Right atrium auricular region (tissue), 2 donors: ENCODE measurements at places on chromosomes 3 and 15. TPM values are rescaled to one million over a fixed set of nuclear protein-coding genes. Genes with fewer than 3 reads are reported as not detected.
A peak's percentile ranks its signal among the peaks of the same experiment; 100 is the strongest.

- no peak for DNase-seq
Measured at GRCh38 chr3:124351430-124352148, 359.7 kb upstream of the ROPN1 start.

- peak; percentile 98 for DNase-seq
Measured at GRCh38 chr3:124761250-124761796, 31.1 kb downstream of the UMPS start.

- peak; percentile 43 for DNase-seq
Measured at GRCh38 chr15:29693225-29693624, 129.0 kb downstream of the TJP1 start.

DNA sequence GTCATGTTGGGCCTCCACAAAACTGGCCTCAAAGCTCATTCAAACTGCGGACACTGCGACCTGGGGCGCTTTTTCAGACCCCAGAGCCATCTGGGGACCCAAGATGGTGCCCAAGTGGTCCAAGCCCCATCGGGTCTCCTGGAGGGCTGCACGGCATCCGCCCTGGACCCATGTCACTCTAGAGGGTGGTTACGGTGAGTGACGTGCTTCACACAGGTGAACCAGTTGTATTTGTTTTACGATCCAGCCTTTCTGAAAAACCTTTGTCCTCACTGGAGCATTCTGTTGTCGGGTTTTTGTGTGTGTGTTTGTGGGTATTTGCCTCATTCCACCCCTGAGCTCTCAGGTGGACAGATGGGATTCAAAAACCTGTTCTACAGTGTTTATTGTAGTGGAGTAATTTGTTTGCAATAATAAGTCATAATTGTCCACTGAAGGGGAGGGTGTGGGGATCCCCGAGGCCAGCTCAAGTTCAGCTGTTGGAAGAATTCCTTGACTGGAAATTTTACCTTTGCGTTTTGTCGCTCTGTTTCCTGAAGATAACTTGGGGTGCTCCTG lies 1.9 kb downstream of the SLC51A start:
- DNase-seq, result no peak

- no peak for DNase-seq
Measured at GRCh38 chr3:183638101-183638852, 2.9 kb downstream of the KLHL24 start.

DNA sequence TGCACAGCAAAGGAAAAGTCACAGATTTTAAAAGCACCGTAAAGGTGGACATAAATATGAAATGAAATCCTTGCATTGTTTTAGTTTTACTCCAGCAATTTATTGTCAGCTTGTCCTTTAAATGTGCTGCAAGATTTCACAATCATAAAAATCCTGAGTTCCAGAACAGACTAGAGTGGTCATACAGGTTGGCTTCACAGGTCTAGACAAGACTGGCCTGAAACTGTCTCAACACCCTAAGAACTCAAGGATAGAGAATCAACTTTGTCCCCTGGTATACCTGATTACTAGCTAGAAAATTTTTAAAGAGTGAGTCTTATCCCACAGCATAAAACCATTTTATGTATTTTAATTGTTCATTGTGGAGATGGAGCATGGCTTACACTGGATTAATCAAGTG lies 521.7 kb upstream of the MCTP2 start:
- no peak for DNase-seq

DNA sequence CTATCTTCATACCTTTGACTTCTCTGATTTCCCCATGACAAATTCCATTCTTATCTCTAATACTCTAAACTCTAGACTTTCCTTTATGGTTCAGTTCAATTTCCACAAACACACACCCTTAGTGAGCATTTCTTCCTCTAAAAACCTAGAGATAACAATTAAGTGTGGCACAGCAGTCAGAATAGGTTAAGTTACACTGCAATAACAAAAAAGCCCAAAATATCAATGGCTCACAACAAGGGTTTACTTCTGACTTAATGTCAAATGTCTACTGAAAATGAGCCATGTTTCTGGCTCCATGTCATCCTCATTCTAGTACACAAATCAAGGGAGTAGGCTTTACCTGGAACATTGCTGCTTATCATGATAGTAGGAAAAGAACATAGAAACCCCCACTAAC lies 123.8 kb downstream of the TAFA4 start:
- no peak for DNase-seq

DNA sequence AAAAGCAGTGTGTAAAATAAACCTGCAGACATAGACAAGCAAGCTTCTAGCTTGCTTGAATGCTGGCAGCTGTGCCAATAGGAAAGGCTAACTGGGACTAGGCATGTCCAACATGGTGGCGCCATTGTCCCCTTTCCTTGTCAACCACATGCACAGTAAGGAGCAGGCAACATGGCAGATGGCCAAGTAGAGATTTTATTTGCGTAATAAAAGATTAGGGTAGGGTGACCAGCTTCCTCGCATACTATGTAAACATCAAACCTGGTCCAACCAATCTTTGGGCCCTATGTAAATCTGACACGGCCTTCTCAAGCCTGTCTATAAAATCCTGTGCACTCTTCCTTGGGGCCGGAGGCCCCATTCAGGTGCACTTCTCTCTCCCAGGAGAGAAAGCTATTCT lies 575.4 kb upstream of the GOLIM4 start:
- no peak for DNase-seq

DNA sequence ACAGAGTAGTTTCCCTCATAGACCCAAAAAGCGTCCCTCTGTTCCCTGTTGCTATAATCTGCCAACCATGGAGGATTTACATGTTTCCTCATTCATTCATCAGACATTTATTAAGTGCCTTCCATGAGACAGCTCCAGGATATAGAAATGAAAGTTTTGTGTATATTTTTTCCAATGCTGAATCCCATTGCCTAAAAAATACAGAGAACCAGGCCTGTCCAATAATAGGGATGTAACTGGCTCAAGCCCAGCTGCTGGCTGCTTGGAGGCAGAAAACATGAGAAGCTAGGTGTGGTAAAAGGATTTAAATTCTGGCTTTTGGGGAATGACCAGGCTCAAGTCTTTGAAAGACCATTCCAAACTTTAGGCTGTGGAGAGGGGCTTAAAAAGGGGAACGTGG lies 41.5 kb downstream of the RARB start:
- no peak for DNase-seq

GRCh38 chr15:63210151-63211091 lies 21.0 kb downstream of the RAB8B start:
- DNase-seq, result no peak

DNA sequence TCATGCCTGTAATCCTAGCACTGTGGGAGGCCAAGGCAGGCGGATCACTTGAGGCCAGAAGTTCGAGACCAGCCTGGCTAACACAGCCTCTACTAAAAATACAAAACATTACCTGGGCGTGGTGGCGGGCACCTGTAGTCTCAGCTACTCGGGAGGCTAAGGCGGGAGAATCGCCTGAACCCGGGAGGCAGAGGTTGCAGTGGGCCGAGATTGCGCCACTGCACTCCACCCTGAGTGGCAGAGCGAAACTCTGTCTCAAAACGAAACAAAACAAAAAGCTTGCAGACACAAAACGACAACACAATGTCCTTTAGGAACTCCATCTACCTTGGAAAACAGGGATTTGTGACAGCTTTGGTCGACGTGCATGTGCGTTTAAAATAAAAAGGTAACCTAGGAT lies 716 bp upstream of the KLHL24 start:
- DNase-seq, result no peak

DNA sequence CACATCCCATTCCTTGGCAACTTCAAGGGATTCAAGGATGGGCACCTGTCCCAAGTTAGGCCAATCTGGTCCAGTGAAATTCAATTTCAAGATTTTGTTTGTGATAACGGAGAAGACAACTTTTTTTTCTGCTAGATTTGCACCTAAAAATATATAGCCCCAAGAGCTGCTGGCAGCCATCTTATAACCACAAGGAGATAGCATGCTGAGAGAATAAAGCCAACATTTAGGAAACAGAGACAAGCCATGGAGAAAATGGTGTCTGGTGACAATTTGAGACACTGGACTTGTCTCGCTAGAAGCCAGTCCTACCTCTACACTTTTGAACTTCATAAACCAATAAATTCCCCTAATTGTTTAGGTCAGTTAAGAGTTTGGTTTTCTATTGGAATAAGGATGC lies 5.4 kb downstream of the PARL start:
- DNase-seq, result no peak

DNA sequence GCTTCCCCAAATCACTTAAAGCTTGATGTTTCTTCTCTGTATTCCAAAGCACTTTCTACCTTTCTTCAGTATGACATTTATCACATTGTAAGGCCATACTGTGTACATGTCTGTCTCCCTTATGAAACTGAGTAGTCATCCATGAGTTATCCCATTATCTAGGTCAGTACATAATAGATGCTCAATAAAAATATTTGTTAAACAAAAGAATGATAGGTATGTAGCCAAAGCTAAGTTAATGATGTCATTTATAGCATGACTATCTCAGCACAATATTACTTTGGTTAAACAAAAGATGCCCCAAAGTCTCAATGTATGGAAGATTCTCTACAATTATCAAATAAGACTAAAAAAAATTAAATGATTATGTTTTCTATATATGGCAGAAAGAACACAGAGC lies 3.1 kb upstream of the TMCO5A start:
- DNase-seq, result no peak

PAK6 gene
- 32.5 TPM for total RNA-seq

STAB1 gene
- total RNA-seq, result 62.6 TPM

SCN5A gene
- total RNA-seq, result 102 TPM

ROPN1 gene
- total RNA-seq, result not detected

CLDN16 gene
- not detected for total RNA-seq

ITGA11 gene
- total RNA-seq, result 12.6 TPM

C15orf62 gene
- total RNA-seq, result 0.83 TPM
